ENCODE measurements at places on chromosomes 1 and 21. TPM values are rescaled to one million over a fixed set of nuclear protein-coding genes. Genes with fewer than 3 reads are reported as not detected.

DNA sequence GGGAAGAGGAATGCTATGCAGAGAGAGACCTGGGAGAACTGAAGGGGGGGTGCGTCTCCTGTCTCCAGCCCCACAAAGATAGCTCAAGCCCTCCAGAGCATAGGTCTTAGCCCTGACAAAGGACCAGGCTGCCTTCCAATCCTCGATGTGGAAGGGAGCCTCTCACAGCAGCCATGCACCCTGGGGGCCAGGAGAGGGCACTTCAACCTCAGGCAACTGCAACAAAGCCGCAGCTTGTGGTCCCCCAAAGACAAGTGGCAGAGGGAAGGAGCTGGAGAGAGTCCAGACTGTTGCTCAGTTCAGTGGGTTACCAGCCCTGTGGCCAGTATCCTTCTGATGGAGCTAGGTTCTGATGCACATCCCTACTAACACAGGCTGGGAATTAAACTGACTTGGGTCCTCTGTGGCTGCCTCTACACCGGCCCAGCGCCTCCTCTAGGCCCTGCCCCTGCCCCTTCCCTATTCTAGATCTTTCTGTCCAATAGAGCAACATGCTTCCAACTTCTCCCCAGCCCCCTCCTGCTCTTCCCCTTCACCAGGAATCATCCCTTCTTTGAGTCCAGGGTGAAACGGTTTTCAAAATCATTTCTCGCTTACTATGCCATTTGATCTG is 100.7 kb upstream of the SPATA6 start:
- DNase-seq, result peak; percentile 19

The IL12RB2 gene
- total RNA-seq, result 9.5 TPM

DNA sequence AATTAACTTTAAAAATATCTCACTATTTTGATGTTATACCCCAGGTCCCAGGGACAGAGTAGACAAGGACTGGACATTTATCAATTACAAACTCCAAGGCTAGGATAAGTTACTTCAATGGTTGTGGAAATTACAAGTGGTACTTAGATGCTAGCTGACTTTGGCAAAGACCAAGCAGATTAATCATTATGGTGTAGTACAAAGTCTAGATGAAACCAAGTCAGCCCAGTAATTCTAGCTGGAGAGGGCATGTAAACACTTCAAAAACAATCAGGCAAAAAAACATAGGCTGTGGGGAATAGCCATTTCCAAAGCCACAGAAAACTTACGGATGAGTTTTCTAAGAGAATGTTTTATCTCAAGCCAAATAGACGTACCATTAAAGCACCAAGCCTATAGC is 124.5 kb downstream of the TSEN15 start:
- DNase-seq, result no peak

The RAP1GAP gene
- total RNA-seq, result not detected

The EFNA1 gene
- 11.4 TPM for total RNA-seq

The VASH2 gene
- 0.16 TPM for total RNA-seq
